ENCODE measurements at places on chromosomes 16 and 17. TPM values are rescaled to one million over a fixed set of nuclear protein-coding genes. Genes with fewer than 3 reads are reported as not detected.
A peak's percentile ranks its signal among the peaks of the same experiment; 100 is the strongest.

The PRSS8 gene
- total RNA-seq = not detected

- DNase-seq = no peak
- H3K27me3 ChIP-seq = no peaks in the 10 kb centered on the region
- no peak overlapping the region for H3K4me3 ChIP-seq
- no peaks in the 10 kb centered on the region for H3K4me1 ChIP-seq
- H3K27ac ChIP-seq = no peak overlapping the region
These were observed 23.3 kb downstream of the FAM83G start for GRCh38 chr17:18981335-18981641.

DNA sequence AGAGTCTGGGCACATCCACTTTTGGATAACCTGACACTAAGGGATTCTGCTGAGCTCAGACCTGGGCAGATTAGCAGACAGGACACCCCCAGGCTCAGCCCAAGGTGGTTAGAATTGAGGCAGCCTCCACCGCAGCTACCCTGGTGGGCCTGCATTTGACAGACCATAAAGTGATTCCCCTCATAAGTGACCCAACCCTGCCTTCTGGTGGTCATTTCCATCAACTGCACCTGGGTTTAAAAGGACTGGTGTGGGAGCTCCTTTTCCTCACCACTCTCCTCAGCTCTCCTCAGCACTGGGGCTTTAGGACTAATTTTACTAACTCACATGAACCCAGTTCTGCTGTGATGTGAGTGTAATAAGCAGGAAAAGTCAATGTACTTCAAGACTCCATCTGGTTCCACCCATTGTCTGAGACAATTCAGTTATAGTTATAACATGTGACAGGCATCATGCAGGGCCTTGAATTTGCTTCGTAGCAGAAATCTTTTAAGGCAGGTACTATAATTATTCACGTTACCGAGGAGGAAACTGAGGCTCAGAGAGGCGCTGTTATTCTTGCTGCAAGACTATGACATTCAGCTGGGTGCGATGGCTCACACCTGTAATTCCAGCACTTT lies 42.5 kb downstream of the MYH3 start:
- DNase-seq = peak; percentile 39
- H3K4me1 ChIP-seq = peaks cover 5% of the 10 kb centered on the region
- no peak overlapping the region for H3K27ac ChIP-seq
- H3K27me3 ChIP-seq = no peaks in the 10 kb centered on the region

DNA sequence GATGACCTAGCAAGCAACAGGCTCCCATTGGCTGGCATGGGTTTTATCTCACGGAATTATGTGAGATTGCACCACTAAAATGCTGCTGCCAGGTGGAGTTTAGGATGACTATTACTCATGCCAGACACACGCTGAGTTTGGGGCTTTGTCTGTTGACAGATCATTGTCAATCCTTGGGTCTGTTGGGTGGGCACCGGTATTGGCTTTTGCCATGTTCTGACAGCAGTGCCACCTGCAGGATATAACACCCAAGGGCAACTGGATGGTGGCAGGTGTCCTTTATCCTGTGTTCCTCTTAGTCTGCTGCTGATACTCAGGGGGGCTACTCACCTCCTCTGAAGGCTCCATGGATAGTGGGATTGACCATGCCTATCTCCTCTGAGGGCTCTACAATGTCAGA lies 221.6 kb upstream of the DYNLRB2 start:
- H3K4me3 ChIP-seq = no peak overlapping the region
- peaks cover 1% of the 10 kb centered on the region for H3K27me3 ChIP-seq
- H3K36me3 ChIP-seq = no peaks in the 10 kb centered on the region
- H3K27ac ChIP-seq = no peak overlapping the region
- DNase-seq = no peak
- H3K4me1 ChIP-seq = no peaks in the 10 kb centered on the region

- no peak overlapping the region for H3K4me3 ChIP-seq
- H3K4me1 ChIP-seq = no peaks in the 10 kb centered on the region
- H3K27ac ChIP-seq = no peak overlapping the region
These were observed 37.3 kb upstream of the CDC42EP4 start for GRCh38 chr17:73349138-73349537.

DNA sequence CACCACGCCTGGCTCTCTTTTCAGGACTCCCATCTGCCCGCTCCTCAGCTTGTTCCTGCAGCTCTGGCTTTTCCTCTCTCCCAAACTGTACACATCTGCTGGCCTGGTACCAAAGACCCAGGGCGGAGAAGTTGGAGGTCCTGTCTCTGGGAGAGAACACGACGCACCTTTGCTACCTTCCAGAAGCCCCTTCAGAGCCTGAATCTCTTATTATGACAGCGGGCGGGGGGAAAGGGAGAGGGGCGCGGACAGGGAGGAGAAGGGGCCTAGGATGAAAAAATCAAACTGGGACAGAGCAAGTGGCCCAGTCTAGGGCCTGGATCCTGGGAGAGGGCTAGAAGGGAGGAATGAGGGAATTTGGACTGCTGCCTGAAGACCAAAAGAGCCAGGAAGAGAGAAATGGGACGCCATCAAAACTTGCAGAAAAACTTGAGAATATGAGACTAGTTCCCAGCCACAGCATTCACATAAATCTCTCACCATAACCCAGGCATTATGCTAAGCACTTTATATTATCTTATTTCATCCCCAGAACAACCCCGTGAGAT lies 2.5 kb upstream of the PER1 start:
- no peaks in the 10 kb centered on the region for H3K36me3 ChIP-seq
- no peak for DNase-seq
- H3K4me1 ChIP-seq = peaks cover 88% of the 10 kb centered on the region
- no peaks in the 10 kb centered on the region for H3K27me3 ChIP-seq
- peak overlapping the region; percentile 96 for H3K4me3 ChIP-seq

The HSF4 gene
- total RNA-seq = 11.9 TPM

The CEP20 gene
- 30.2 TPM for total RNA-seq

The ATPAF2 gene
- total RNA-seq = 79.5 TPM

The CA7 gene
- total RNA-seq = not detected

The SLFN12 gene
- 10.4 TPM for total RNA-seq

GRCh38 chr16:88070341-88070740 lies 119.1 kb downstream of the BANP start:
- H3K4me1 ChIP-seq = peaks cover 50% of the 10 kb centered on the region
- H3K4me3 ChIP-seq = no peak overlapping the region
- no peaks in the 10 kb centered on the region for H3K36me3 ChIP-seq
- H3K27me3 ChIP-seq = no peaks in the 10 kb centered on the region

DNA sequence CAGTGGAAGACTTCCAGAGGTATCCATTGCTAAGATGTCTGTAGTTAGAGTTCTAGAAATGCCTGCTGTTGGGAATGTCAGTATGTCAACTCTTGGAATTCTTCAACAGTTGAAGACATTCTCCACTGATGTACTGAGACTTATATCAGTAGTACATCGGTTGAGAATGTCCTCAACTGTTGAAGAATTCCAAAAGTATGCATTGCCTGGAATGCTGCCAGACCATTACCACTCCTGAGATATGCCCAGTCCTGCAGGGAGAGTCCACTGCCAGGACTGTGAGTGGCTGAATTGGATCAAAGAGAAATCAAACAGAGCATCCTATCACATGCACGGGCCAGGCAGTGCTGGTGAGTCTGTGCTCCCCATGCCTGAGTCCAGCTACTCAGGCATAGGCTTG lies 42.0 kb downstream of the IL21R start:
- peaks cover 35% of the 10 kb centered on the region for H3K4me1 ChIP-seq
- no peak overlapping the region for H3K4me3 ChIP-seq
- no peak for DNase-seq
- peaks cover 34% of the 10 kb centered on the region for H3K36me3 ChIP-seq
- no peak overlapping the region for H3K27ac ChIP-seq

The CIBAR2 gene
- total RNA-seq = not detected

- H3K27me3 ChIP-seq = peaks cover 14% of the 10 kb centered on the region
- H3K4me1 ChIP-seq = peaks cover 2% of the 10 kb centered on the region
- no peak overlapping the region for H3K27ac ChIP-seq
- H3K4me3 ChIP-seq = no peak overlapping the region
- no peaks in the 10 kb centered on the region for H3K36me3 ChIP-seq
These were observed 6.2 kb upstream of the RAMP2 start for GRCh38 chr17:42754782-42755181.

- H3K27ac ChIP-seq = no peak overlapping the region
- no peaks in the 10 kb centered on the region for H3K36me3 ChIP-seq
- no peak overlapping the region for H3K4me3 ChIP-seq
- H3K4me1 ChIP-seq = peaks cover 91% of the 10 kb centered on the region
- H3K27me3 ChIP-seq = peaks cover 97% of the 10 kb centered on the region
These were observed 747 bp upstream of the LHX1 start for GRCh38 chr17:36936455-36937000.

- H3K27ac ChIP-seq = no peak overlapping the region
- no peaks in the 10 kb centered on the region for H3K4me1 ChIP-seq
- no peak for DNase-seq
- H3K27me3 ChIP-seq = no peaks in the 10 kb centered on the region
These were observed 197.1 kb upstream of the TBX2 start for GRCh38 chr17:61202564-61202963.

Measured in B cell (primary cell).